ENCODE measurements at places on chromosomes 7 and 10.

GRCh38 chr7:13189668-13190067 lies 502.2 kb downstream of the ARL4A start:
- no peak for DNase-seq

DNA sequence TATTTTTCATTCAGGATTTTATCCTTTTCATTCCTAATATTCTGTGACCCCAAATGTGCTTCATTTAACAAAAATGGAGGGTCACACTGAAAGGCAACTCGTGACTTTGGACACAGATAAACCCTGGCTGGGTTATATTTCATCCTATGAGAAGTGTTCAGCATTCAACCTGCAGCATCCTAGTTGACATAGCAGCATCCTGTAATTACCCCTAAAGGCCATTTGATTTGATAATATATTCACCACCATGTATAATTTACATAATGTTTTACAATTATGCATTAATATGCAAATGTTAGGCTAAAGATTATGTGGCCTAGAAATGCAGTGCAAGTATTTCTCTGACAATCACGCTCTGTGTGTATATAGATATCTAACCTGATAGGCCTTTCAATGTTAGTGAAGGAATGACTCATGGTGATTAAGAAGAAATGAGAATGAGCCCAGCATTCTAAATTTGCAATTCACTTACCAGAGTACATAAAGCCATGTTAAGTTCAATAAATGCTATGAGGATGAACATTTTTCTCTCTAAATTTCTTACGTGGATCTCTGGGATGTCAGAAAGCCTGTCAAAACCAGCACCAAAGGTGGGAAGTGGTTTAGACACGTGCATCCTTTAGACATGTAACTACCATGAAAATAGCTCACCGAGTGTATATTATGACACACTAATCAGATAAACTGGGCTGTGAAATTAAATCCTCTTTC lies 337.7 kb upstream of the AOAH start:
- DNase-seq = no peak

DNA sequence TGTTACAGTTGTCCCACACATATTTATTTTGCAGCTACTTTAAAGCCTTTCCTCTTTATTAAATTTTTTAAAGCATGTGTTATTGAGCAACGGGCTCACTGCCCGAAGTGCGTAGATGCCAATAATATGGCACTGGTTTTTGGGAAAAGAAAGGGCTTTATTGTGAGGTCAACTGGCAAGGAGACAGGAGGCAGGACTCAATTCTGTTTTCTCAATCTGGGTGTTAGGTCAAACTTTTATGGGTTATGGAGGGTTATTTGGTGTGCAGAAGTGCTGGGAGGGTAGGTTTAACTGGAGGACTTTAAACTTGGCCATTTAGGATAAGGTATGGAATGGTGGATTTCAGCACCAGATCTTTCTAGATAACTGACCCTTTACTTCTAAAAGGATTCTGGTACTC lies 183.6 kb downstream of the LRRC4 start:
- DNase-seq = no peak

GRCh38 chr10:111435871-111436270 lies 359.0 kb downstream of the ADRA2A start:
- DNase-seq = no peak

Measured in NCI-H1930 (cell line).